ENCODE measurements at places on chromosomes 1 and 21.
A peak's percentile ranks its signal among the peaks of the same experiment; 100 is the strongest.

GRCh38 chr1:68230901-68231626, 1.3 kb downstream of the WLS start:
- peak; percentile 63 for DNase-seq

- no peak for DNase-seq
Measured at GRCh38 chr1:193774536-193775323, 588.3 kb upstream of the B3GALT2 start.

DNA sequence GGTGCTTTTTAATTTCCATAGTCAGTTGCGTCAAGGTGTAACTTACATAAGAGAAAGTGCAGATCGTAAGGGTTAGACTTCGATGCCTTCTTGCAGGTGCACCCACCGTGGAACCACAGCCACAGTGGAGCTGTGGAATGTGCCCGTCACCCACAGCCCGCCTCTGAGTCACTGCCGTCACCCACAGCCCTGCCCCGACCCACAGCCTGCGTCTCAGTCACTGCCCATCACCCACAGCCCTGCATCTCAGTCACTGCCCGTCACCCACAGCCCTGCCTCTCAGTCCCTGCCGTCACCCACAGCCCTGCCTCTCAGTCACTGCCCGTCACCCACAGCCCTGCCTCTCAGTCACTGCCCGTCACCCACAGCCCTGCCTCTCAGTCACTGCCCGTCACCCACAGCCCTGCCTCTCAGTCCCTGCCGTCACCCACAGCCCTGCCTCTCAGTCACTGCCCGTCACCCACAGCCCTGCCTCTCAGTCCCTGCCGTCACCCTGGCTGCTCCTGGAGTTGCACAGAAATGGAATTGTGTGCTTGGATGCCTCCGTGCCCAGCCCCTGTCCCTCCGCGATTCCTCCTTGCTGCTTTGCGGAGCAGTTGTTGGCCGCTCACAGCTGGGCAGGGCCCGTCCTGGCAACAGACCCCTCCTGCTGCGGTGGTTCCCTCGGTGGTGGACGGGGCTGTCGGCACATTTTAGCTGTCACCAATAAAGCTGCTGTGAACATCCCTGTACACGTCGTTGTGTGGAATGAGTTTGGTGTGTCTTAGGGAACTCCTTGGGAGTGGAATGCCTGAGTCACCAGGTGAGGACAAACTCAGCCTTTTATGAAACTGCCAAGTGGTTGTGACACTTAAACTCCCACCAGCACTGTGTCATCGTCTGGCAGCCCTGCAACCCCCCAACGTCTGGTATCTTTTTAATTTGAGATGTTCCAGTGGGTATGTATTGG, 44.9 kb upstream of the COL6A2 start:
- DNase-seq = peak; percentile 98

GRCh38 chr1:214102907-214103306, 115.1 kb downstream of the PROX1 start:
- peak; percentile 69 for DNase-seq

- DNase-seq = no peak
Measured at GRCh38 chr1:203273869-203274602, 31.3 kb upstream of the BTG2 start.
